ENCODE measurements at places on chromosomes 1 and 21.

DNA sequence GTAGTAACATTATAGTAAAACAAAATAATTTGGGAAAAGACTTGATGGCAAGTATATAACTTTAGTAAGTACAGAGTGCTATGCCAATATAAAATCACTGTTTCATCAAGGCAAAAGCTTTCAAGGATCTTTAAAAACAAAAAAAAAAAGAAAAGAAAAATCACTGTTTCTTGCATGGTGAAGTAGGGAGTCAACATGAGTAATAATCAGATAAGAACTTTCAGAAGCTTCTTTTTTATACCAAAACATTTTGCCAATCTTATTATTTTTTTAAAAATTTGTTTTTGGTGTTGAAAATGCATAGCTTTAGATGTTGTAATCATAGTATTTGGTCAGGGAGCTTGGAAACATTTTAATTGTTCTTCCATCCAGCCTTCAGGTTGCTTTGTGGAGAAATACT lies 37.2 kb downstream of the CAMSAP2 start:
- DNase-seq, result no peak

- no peak for DNase-seq
These were observed 57.1 kb upstream of the ADAM30 start for GRCh38 chr1:119953266-119953998.

- no peak for DNase-seq
These were observed 4.5 kb upstream of the LCE2D start for GRCh38 chr1:152658649-152659048.

DNA sequence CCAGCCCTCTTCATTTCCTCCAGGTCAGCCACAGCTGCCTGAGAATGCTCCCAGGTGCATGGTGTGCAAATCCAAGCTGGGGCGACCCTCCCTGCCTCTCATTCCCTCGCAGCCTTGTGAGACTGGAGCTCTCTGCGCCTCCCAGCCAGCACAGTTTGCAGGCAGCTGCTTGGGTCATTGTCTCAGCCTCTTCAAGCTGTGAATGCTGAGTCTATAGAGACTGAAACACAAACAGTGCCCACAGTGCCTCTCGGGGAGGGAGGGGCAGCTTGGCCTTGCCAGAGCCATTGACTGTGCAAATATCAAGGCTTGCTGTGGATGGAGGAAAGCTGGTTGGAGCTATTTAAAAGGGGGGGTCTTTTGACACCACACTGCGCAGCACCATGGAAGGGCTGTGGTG lies 10.6 kb downstream of the PLXNA2 start:
- DNase-seq, result no peak

GRCh38 chr1:236742421-236743160 lies 52.5 kb upstream of the MTR start:
- DNase-seq, result no peak

GRCh38 chr1:28296401-28297261 lies 32.2 kb upstream of the MED18 start:
- peak; percentile 79 for DNase-seq

DNA sequence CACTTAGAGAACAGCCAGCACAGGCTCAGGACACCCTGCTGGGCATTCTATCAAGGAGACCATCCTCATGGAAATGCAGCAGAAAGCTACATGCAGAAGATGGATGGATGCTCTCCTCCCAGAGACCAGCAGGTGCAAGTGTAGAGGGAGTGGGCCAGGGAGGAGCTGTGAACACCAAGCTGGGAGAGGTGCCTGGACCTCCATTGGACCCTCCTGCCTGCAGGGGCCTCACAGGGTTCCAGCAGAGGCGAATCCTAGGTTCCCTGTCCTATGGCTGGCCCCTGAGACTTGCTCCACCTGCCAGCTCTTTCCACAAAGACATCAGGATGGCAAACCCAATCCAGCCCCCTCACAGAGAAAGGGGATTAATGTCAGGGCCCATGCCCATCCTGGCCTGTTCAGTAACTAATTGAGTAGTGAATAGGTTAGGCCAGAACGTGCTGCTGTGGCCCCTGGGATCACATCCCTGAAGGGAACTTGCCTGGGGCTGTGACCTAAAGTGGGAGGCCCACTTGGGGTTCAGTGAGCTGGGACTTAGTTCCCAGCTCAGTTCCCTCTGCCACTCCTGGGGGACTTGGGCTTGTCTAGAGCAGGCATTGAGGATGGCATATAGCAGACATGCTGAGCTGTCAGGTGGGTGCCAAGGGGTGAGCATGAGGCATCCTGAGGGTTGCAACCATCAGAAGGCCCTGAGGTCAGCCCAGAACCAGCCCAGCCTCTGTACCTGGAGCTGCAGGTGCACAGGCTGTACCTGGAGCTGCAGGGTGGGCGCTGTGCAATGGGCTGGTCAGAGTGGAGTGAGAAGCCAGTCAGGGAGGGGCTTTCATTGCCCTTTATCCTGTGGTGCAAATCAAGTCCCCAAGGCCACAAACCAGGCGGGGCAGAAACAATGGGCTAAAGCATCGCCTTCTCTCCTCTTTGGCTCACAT lies 22.9 kb upstream of the ZNF678 start:
- DNase-seq, result no peak

DNA sequence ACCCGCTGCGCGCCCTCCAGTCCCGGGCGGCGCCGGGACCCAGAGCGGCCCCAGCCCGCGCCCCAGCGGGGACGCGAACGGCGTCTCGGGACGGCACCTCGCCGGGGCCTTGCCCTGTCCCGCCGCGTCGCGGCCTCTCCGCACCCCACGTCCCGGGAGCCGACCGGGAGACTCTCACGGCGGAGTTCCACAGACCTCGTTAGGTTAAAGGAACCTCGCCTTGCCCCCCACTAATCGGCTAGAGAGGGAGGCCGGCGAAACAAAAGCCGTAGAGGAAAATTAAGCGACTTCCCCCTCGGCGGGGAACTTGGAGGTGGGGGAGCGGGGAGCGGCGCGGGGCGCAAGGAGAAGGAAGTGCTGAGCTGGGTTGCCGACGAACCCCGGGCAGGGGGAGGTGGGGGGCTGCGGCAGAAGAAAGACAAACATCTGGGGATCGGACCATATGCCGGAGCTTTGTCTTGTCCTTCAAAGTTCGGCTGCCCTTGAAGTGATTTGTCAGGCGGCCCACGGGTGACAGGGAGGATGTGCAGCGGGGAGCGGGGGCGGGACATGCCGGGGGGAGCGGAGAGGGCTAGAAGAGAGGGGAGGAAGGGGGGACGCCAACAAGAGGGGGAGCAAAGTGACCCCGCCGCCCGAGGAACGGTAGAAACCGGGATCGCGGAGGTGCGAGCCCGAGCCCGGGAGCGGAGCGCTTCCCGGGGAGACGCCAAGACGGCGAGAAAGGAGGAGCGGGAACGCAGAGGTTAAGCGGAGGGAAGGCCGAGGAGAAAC lies 120.0 kb upstream of the RRP15 start:
- peak; percentile 50 for DNase-seq

DNA sequence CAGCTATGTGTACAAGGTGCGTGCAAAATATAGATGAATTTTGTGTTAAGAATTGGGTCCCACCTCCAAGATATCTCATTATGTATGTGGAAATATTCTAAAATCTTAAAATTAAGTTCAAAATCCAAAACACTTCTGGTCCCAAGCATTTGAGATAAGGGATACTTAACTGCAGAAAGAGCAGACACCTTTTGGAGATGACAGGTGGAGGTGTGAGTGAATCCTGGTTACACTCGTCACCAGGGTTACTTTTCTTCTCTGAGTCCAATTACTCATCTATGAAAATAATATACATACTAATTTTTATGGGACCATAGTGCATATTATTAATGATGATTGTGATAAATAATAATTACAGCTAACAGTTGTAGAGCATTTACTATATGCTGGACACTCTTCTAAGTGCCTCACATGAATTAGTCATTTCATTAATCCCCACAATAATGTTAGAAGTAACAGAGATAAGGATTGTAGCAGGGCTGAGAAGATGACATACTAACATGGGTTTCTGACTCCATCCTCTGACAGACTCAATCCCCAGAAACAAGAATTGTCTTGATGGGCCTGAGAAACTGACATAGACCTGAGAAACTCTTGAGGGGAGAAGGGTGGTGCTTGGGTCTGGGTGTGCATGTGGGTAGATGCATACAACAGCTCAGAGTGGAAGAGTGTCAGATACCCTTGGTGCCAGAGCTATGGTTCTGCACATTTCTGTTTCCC lies 8.3 kb upstream of the FASLG start:
- no peak for DNase-seq

- DNase-seq, result no peak
These were observed 13.9 kb upstream of the MTARC1 start for GRCh38 chr1:220772846-220773245.

Measured in HEK293T (cell line).